ENCODE measurements at places on chromosomes 2 and 18.

GRCh38 chr18:79477711-79478483 is 82.2 kb downstream of the NFATC1 start:
- DNase-seq = no peak

DNA sequence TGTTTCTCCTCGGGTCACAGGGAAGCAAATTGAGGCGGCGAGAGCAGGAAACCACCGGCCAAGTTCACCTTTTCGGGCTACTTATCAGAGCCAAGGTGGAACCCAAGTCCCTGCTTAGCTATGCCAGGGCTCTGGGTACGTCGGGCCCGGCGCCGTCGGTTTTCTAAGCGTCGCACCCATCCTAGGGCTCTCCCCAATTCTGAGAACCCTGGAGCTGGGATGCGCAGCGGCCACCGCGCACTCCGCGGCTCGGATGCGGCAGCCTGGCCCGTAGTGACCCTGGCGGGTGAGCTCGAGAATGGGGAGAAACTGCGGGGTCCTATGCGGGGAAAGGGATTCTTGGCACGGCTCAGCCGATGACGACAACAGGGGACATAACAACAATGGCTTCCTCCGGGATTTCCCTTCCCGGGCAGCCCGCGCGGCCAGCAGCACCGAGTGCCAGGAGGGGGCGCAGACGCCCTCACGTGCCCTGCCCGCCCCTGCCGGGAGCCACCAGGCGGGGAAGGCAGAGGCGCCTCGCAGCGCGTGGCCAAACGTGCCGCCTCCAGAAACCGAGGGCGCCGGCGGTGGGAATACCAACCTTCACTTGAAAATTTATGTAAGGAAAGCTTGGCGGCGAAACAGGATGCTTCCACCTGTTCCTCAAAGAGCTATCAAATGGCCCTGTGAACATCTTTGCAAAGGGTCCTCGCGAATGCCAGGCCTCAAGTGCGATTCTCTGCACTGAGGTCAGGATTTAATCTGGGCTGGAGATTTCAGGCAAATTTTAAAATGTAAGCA is 2.1 kb upstream of the SLC30A3 start:
- peak; percentile 43 for DNase-seq

- no peak for DNase-seq
Measured at GRCh38 chr2:46339676-46340459, 42.7 kb downstream of the EPAS1 start.

DNA sequence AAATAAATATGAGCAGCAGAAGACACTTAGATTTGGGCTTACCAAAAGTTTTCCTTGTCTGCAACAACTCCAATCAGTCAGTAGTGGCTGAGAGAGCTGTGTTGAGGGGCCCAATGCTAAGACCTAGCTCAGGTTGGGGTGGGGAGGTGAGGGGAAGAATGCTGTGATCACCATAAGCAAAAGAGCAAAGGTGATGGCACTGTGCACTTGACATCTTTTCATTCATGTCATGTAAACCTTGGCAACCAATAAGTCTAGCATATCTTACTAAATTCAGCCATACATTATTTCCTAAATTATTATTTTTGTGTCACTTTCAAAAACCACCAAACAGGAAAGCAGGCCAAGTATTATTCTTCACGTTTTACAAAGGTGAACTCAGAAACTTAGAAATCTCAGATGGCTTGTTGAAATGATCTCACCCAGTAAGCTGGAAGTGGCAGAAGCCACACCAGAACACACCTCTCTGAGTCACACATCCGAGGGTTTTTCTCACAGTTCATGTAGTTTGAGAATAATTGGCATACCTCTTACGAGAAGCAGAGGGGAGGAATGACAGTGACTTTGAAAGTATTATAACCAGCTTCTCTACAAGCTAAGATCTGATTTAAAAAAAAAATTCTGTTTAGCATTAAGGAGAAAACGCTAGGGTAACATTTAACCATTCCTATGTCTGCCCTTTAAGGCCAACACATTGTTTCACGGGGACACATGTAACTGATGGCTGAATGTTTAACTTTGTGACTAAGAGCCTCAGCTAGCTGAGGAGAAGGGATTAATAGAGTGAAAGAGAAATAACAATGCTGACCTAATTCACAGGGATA is 43.3 kb upstream of the SETBP1 start:
- no peak for DNase-seq

DNA sequence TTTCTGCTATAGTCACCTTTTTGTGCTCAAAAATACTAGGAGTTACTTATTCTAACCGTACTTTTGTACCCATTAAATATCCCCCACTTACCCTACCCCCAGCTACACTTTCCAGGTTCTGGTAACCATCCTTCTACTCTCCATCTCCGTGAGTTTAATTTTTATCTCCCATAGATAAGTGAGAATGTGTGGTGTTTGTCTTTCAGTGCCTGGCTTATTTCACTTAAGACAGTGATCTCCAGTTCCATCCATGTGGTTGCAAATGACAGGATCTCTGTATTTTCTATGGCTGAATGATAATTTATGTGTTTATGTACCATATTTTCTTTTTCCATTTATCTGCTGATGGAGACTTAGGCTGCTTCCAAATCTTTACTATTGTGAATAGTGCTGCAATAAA is 323.3 kb downstream of the ZNF804A start:
- no peak for DNase-seq

DNA sequence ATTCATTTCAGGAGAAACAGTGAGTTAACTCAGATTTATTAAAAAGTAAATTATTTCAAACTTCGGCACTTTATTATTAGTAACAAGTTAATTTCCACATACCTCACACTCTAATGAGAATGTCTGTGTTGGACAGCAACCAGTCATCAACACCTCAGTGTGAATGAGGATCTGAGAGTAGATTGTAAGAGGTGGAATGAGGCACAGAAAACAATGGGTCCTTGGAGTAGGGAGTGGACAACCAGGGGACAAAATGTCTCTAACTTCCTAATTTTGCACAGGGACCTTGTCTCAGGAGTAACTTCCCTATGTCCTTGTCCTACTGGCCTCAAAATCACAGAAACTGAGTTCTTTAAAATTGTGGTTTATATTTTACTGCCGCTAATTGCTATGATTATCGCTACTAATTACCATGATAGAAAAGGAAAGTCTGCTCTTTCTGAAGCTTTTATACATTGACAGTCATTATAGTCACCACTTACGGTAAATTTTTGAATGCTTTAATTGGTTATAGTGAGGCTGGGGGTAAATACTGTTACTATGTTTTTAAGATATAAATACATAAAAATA is 82.2 kb upstream of the LRPPRC start:
- DNase-seq = no peak

DNA sequence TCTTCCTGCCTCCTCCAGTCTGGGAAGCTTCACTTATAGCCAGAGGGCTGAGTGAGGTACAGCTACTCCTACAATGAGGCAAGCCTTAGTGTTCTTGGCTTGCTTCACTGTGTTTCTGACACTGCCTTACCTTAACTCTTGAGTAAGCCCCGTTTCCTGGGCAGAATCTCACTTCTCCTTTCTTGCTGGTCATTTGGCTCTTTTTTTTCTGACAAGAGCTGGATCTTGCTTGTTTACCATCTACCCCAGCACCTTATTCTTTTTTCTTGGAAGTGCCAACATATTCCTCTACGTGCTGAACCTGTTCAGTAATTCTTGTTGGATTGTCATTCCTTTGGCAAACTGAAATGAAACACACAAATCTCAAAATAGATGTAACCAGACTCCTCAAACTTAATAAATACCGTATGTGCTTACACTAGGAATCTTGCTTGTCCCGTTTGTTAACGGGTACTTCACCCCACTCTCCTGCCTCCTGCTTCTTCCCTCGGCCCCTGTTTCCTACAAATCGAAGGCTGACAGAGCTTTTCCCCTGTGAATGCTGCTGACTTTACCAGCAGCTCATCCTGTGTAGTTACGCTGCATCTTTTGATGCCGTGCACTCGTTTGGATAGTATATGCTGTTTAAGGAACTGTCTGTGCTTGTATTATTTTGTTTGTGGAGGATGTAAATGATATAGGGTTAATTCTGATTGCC is 132.2 kb downstream of the FMNL2 start:
- no peak for DNase-seq

GRCh38 chr18:363301-364085 is 95.6 kb upstream of the THOC1 start:
- DNase-seq = no peak

- DNase-seq = no peak
Measured at GRCh38 chr2:210762604-210763588, 206.5 kb downstream of the CPS1 start.

GRCh38 chr2:88866756-88867155 is 175.3 kb downstream of the RPIA start:
- DNase-seq = no peak

DNA sequence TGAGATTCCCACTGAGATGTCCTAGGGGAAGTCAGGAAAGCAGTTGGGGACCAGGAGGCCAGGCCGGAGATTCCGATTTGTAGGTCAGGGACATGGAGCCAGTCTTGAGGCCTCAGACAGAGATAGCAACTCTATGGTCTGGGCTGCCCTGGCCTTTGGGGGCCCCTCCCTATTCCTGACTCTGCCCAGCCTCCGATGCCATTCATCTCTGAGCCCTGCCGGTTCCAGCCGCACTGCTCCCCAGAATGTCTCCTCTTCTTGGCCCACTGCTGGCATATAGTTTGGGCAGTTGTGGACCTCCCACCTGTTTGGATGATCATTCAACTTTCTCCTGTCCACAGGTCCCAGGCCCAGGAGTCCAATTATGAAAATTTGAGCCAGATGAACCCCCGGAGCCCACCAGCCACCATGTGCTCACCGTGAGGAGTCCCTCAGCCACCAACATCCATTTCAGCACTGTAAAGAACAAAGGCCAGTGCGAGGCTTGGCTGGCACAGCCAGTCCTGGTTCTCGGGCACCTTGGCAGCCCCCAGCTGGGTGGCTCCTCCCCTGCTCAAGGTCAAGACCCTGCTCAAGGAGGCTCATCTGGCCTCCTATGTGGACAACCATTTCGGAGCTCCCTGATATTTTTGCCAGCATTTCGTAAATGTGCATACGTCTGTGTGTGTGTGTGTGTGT is 16.4 kb downstream of the SIGLEC15 start:
- DNase-seq = no peak

DNA sequence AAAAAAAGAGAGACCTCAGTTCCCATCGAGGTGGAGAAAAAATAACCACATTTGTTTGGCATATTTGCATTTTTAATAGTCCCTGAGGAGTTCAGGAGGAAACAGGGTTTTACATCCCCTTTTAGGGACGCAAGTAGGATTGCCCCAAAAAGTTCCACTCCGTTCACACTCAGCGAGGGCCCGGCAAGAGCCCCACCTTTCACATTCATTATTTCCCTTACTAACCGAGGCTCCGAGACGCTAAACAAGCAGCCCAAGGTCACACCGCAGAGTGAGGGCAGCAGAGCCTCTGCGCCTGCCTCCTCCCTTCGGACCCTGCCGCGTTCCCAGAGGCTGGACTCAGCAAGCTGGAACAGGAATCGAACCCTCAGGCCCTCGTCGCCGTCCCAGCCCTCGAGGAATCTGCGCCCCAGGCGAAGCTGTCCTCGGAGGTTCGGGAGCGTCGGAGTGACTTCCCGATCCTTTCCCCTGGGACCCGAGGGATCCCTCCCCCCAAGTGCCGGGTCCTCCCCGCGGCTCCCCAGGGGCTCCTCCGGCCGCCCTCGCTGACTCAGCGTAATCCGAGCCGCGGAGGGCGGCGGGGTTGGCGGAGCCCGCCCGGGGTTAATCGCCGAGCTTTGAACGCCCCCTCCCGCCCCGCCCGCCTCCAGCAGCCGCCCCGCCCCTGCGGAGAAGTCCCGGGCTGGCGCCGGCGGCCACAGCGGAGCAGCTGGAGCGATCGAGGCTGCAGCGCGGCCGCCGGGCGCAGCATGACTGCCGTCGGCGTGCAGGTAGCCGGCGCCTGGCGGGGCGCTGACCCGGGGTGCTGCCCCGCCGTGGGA is at the start of gene TMEM37:
Gene TMEM37 (plus strand): TSS at position 700 of the 821 bp plus-strand sequence. CDS start 50 bp downstream, at position 750.
- no peak for DNase-seq

DNA sequence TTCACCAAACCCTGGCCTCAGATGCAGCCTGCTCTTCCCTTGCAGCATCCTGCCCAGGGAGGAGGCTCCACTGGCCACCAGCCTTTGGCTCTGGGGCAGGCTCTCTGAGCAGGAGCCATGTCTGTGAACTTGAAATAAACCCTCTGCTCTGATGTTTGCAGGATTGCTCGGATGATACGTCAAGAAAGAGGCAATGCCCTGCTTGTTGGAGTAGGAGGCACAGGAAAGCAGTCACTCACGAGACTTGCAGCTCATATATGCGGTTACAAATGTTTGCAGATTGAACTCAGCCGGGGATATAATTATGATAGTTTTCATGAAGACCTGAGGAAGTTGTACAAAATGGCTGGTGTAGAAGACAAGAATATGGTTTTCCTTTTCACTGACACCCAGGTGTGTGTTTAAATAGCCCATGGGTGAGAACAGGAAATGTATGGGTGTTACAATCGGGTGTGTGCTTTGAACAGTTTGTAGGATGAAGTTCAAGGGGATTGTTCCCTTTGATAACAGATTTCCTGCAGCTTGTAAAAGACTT is 177.9 kb downstream of the DNAH6 start:
- DNase-seq = no peak

- no peak for DNase-seq
Measured at GRCh38 chr18:44805176-44805575, 124.5 kb downstream of the SETBP1 start.

- no peak for DNase-seq
Measured at GRCh38 chr18:50651334-50651733, 91.4 kb downstream of the MAPK4 start.

DNA sequence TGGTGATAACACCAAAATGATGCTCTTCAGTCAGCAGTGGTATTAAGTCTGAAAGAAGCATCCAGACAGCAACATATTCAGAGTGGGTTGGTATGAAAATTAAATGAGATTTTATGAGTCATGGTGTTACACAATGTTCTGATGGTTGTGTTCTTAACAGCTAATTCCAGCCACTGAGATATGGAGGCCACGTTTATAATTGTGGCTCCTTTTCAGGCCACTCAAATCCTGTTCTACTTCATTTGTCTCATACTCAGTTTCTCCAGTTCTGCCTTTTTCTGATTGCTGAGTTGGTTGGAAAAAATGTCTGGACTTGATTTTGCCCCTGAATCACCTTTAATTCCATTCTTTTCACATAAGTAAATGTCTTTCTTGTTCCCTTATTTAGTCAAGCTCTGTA is 162.7 kb upstream of the COL3A1 start:
- no peak for DNase-seq

GRCh38 chr2:85783796-85784195 is 30.0 kb downstream of the ATOH8 start:
- no peak for DNase-seq

DNA sequence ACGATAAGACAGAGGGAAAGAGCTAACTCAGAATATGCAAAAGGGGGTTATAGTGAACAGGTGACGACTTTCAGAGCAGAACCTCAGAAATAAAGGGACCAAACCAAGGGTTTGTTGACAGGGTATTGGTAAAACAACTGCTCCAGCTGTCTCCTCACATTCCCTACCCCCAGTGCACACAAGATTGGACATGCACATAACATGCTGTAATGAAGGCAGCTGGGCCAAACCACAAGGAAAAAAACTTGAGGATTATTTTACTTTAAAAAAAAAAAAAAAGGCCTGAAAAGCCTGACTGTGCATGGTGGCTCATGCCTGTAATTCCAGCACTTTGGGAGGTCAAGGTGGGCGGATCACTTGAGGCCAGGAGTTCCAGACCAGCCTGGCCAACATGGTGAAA is 3.5 kb downstream of the RBM43 start:
- no peak for DNase-seq

GRCh38 chr2:195337597-195337996 is 319.4 kb upstream of the SLC39A10 start:
- no peak for DNase-seq

Data from stimulated activated CD8-positive, alpha-beta memory T cell treated with anti-CD3 and anti-CD28 coated beads, Interleukin-12 subunit alpha, Interleukin-12 subunit beta, amount 100 ng/mL, for 1 hour (primary cell).